ENCODE measurements at places on chromosomes 1 and 21. TPM values are rescaled to one million over a fixed set of nuclear protein-coding genes. Genes with fewer than 3 reads are reported as not detected.
A peak's percentile ranks its signal among the peaks of the same experiment; 100 is the strongest.

GRCh38 chr1:177914603-177915002 lies 55.3 kb downstream of the SEC16B start:
- no peak overlapping the region for H3K4me3 ChIP-seq
- H3K4me1 ChIP-seq, result no peaks in the 10 kb centered on the region
- H3K27me3 ChIP-seq, result no peaks in the 10 kb centered on the region
- no peak overlapping the region for H3K27ac ChIP-seq
- DNase-seq, result no peak

- peaks cover 35% of the 10 kb centered on the region for H3K36me3 ChIP-seq
- peak overlapping the region; percentile 96 for H3K4me3 ChIP-seq
- DNase-seq, result peak; percentile 63
Observed at GRCh38 chr1:2230781-2231531, 2.8 kb downstream of the SKI start.

- no peak for DNase-seq
- no peak overlapping the region for H3K4me3 ChIP-seq
- H3K27ac ChIP-seq, result no peak overlapping the region
- H3K4me1 ChIP-seq, result no peaks in the 10 kb centered on the region
- no peaks in the 10 kb centered on the region for H3K27me3 ChIP-seq
Observed at GRCh38 chr1:237983496-237983895, 92.8 kb upstream of the ZP4 start.

GRCh38 chr1:165840423-165840822 lies 13.0 kb downstream of the UCK2 start:
- peaks cover 16% of the 10 kb centered on the region for H3K36me3 ChIP-seq
- H3K27ac ChIP-seq, result no peak overlapping the region
- no peaks in the 10 kb centered on the region for H3K27me3 ChIP-seq
- peaks cover 28% of the 10 kb centered on the region for H3K4me1 ChIP-seq

DNA sequence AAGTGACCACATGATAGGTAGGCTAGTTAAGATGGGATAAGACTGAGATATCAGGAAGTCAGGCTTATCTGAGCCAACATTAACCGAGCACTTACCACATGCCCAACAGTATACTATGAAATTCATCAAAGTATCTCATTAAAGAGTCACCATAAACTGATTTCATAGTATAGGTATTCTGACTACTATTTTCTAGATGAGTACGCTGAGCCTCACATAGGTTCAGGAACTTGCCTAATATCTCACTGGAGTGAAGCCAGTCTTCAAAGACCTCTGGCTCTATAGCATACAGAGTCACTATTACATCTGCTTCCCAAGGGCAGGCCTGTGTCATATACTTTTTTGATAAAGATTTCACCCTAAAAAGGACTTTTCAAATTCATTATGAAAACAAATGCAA lies 115.6 kb upstream of the NGF start:
- H3K36me3 ChIP-seq, result no peaks in the 10 kb centered on the region
- H3K27ac ChIP-seq, result no peak overlapping the region
- no peaks in the 10 kb centered on the region for H3K4me1 ChIP-seq
- no peaks in the 10 kb centered on the region for H3K27me3 ChIP-seq
- no peak for DNase-seq
- H3K4me3 ChIP-seq, result no peak overlapping the region

DNA sequence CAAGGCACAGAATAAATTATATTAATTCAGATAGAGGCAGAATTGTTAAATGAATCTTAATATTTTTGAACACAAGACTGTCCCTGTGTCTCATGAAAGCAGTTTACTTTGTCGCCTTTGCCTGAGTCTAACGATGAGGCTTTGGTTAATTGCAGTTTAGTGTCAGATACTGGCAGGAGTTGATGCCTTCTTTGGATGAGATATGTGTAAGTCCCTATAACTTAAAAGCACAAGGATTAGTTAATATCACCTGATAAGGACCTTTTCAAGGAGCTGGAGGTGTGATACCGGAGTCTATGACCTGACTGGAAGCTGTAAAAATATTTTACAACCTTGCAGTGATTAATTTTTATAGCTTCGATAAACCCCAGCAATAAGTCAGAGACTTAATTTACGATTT lies 2.0 kb upstream of the SIKE1 start:
- H3K27ac ChIP-seq, result no peak overlapping the region
- H3K4me1 ChIP-seq, result peaks cover 22% of the 10 kb centered on the region
- peaks cover 15% of the 10 kb centered on the region for H3K36me3 ChIP-seq
- no peak for DNase-seq
- H3K27me3 ChIP-seq, result peaks cover under 1% of the 10 kb centered on the region
- no peak overlapping the region for H3K4me3 ChIP-seq

- H3K27me3 ChIP-seq, result peaks cover 12% of the 10 kb centered on the region
- no peak overlapping the region for H3K27ac ChIP-seq
- no peak for DNase-seq
- peaks cover 13% of the 10 kb centered on the region for H3K4me1 ChIP-seq
- no peaks in the 10 kb centered on the region for H3K36me3 ChIP-seq
Observed at GRCh38 chr1:21671915-21672314, 2.8 kb upstream of the RAP1GAP start.

- H3K27ac ChIP-seq, result no peak overlapping the region
- DNase-seq, result no peak
- H3K4me3 ChIP-seq, result no peak overlapping the region
- H3K36me3 ChIP-seq, result no peaks in the 10 kb centered on the region
- no peaks in the 10 kb centered on the region for H3K4me1 ChIP-seq
Observed at GRCh38 chr1:225250432-225250831, 177.4 kb downstream of the LBR start.

GRCh38 chr21:44533121-44533890 lies 6.7 kb downstream of the KRTAP10-1 start:
- DNase-seq, result no peak
- H3K4me3 ChIP-seq, result no peak overlapping the region
- no peak overlapping the region for H3K27ac ChIP-seq
- no peaks in the 10 kb centered on the region for H3K36me3 ChIP-seq
- H3K27me3 ChIP-seq, result no peaks in the 10 kb centered on the region
- H3K4me1 ChIP-seq, result no peaks in the 10 kb centered on the region

DNA sequence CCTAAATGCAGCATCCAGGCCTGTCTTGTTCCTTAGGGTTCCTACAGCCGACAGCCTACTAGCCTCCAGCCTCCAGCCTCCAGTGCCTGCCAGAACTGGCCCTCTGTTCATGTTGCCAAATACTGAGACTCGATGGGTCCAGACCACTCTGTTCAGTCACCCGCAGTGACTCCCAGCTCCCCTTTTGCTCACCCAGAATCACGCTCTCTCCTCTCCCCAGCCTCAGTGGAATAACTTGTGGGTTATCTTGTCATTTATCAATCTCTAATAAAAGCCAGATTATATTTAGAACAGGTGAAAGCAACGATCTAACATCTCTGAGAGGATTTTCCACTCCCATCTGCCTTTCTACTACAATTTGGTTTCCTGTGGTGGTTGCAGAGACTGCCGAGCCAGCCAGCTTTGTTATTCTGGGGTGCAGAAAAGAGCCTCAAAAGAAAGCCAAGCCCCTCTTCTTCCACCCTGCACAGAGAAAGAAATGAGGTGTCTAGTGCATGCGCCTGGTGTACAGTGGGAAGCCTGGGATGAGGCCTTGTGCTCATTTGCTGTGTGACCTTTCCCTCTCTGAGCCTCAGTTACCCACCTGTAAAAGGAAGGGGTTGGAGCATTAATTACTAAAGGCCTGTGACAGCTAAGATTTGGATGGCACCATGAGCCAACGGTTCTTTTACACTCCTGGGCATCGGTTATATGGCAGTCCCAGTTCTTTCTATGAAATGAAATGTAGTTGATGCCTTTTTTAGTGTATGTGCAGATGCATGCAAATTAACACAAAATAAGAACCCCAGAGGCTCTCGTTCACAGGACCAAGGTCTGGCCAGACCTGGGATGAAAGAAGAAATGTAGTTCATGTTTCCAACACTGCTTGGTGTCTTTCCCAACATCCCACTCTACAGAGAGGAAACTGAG lies 42.9 kb upstream of the ID3 start:
- peaks cover 75% of the 10 kb centered on the region for H3K4me1 ChIP-seq
- H3K27ac ChIP-seq, result peak overlapping the region; percentile 75
- H3K27me3 ChIP-seq, result no peaks in the 10 kb centered on the region
- peak overlapping the region; percentile 57 for H3K4me3 ChIP-seq
- H3K36me3 ChIP-seq, result no peaks in the 10 kb centered on the region

- no peak for DNase-seq
- no peaks in the 10 kb centered on the region for H3K4me1 ChIP-seq
- H3K36me3 ChIP-seq, result no peaks in the 10 kb centered on the region
- H3K27me3 ChIP-seq, result no peaks in the 10 kb centered on the region
- H3K27ac ChIP-seq, result no peak overlapping the region
- H3K4me3 ChIP-seq, result no peak overlapping the region
Observed at GRCh38 chr1:73662526-73662925, 535.5 kb downstream of the LRRIQ3 start.

DNA sequence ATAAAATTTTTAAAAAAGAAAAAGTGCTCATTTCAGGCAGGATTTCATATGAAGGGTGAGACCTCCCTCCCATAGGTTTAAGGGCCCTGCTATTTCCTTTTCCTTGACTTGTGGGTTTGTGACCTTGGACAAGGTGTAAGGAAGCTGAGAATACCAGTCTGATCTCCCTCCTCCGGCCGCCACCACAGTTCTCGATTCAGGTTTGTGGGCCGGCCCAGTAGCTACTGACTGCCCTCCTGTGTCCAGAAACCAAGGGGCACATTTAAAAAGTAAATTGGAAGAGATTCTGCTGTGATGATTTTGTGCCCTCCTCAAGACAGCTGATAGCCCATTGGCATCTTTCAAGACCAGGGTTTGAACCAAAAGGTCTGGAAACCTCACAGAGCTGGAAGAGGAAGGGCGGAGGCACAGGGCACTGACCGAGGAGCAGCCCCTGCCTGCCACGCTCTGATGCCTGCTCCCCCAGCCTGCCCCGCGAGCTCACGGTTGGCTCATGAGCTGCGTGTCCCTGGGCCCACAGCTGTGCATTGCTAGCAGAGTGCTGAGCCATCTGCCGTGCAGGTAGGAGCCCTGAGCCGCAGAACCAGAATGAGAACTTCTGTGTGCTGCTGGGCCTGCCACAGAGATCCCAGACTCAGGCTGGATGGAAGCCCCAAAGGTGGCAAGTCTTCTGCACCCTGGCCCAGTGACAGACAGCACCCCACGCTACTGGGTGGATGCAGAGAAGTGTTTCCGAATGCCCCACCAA lies 348.7 kb downstream of the NPHP4 start:
- no peak overlapping the region for H3K27ac ChIP-seq
- peaks cover 10% of the 10 kb centered on the region for H3K27me3 ChIP-seq
- DNase-seq, result no peak
- no peaks in the 10 kb centered on the region for H3K4me1 ChIP-seq
- no peak overlapping the region for H3K4me3 ChIP-seq
- no peaks in the 10 kb centered on the region for H3K36me3 ChIP-seq

- no peaks in the 10 kb centered on the region for H3K27me3 ChIP-seq
- DNase-seq, result no peak
- no peak overlapping the region for H3K4me3 ChIP-seq
- H3K4me1 ChIP-seq, result peaks cover 30% of the 10 kb centered on the region
Observed at GRCh38 chr1:59317343-59317742, 20.4 kb downstream of the FGGY start.

TLR5 gene
- 0.38 TPM for total RNA-seq

UBE2U gene
- not detected for total RNA-seq

MFN2 gene
- total RNA-seq, result 51.0 TPM

GREM2 gene
- total RNA-seq, result not detected

HPCA gene
- 0.49 TPM for total RNA-seq

UBE2G2 gene
- 115 TPM for total RNA-seq

IVL gene
- not detected for total RNA-seq

CD2 gene
- total RNA-seq, result 220 TPM

NPR1 gene
- total RNA-seq, result not detected
